ENCODE measurements at places on chromosomes 16 and 17.

GRCh38 chr16:1580956-1581355, 30.9 kb downstream of the IFT140 start:
- DNase-seq: no peak

- DNase-seq: no peak
Observed at GRCh38 chr17:4234401-4234800, 29.4 kb downstream of the ANKFY1 start.

DNA sequence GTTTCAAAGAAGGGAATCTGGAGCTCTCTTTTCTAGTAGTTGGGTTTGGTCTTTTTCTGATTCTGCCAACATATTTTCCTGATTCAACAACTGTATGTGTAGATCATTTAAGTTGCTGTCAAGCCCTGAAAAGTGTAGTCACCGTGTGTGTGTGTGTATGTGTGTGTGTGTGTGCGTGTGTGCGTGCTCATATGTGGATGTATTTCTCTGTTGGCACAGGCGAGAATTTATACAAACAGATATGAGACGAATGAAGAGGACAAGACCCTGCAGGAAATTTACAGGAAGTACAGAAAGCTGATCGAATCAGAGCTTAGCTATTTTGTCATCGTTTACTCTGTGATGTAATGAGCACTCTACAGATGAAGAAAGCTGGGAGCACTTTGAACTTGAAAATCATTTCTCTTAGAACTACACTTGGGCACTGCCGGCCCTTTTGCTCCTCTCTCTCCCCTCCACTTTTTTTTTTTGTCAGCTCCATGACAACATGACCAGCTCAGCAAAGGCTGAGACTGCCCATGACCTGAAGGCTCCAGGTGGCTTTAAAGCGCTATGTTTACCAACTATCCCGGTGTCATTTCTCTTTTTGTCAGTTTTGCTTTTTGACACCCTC, 11.2 kb downstream of the FBXO39 start:
- no peak for DNase-seq

DNA sequence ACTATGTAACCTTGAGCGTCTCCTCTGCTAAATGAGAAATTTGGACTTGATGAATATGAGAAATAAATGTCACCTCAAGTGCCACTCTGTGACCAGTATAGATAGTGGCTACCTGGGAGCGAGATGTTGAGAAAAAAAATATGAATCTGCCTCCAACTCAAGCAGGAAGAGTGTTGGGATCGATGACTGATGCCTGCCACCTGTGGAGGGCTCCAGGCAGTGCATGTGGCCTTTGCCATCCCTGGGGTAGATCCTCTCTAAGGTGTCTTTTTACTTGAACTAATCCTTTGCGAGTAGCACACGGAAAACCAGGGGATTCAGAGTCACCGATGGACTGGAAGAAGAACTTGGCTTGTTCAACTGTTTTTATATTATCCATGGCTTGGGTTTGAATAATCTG, 9.4 kb downstream of the CCDC182 start:
- DNase-seq: peak; percentile 29

- DNase-seq: no peak
Observed at GRCh38 chr17:48579760-48580554, 1.8 kb upstream of the HOXB4 start.

GRCh38 chr17:42918902-42919521, 18.4 kb downstream of the G6PC1 start:
- no peak for DNase-seq

DNA sequence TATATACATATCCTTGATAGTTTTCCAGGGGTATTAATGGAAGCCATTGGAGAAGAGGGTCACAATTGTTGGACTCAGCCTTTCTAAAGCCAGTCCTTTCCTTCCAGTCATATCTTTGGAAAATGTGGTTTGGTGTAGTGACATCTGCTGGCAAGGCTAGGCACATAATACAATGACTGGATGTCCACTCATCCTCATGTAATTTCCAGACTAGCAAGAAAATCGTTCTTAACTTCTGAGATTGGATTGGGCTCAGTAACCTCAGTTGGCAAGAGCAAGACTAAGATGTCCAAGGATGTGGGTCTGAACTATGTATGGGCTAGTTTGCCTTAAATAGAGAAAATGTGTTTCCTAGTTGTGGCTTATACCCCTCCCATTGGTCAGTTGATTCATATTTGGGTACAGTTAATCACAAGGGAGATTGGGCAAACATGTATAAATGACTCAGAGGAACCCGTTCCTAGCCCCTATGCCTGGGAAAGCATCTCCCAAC, 8.7 kb upstream of the KAT7 start:
- peak; percentile 22 for DNase-seq

GRCh38 chr16:86046667-86047270, 147.8 kb downstream of the IRF8 start:
- DNase-seq: no peak

DNA sequence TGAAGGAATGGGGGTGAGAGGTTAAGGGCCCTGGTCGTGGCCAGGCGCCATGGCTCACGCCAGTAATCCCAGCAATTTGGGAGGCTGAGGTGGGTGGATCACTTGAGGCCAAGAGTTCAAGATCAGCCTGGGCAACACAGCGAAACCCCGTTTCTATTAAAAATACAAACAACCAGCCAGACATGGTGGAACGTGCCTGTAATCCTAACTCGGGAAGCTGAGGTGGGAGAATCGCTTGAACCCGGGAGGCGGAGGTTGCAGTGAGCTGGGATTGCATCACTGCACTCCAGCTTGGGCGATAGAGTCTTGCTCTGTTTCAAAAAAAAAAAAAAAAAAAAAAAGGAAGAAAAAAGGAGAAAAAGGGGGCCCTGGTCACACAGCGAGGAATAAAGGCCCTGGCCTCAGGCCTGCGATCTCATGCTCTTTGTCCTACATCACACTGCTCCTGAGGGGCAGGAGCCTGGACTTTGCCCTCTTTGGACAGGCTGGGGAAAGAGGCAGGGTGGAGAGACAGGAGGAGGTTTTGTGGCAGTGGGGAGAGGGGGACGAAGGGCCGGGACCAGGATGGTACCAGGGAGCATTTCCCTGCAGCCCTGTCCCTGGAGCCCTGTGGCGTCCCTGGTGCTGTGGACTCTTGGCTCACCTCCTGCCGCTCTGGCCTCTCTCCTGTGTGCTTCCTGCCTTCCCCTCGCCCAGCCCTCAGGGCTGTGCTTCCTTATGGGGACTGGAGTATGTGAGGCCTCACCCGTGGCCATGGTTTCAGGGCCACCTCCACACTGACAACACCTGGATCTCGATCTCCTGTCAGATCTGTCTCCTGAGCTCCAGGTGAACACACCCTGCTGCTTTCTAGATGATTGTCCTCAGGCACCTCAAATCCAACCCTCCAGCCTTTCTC, 19.7 kb upstream of the SLC25A19 start:
- no peak for DNase-seq

GRCh38 chr17:32859857-32860525, 16.9 kb downstream of the MYO1D start:
- DNase-seq: peak; percentile 38

DNA sequence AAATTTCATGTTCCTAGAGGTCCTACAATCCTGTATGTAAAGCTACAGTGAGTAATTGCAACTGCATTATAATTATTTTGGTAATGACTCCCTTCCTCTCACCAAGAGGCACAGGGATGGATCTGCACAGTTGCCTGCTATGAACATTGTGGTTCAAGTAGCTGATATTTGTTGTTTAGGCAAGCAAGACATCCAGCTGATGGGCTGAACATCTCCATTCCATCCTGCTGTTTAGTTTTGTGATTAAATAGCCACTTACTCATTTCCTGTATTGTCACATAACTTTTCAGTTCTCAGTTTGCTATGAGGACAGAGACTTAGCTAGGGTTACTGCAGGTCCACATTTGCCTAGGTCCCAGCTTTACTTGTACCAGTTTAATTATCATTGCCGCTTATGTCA, 181.2 kb upstream of the TBX2 start:
- DNase-seq: no peak

DNA sequence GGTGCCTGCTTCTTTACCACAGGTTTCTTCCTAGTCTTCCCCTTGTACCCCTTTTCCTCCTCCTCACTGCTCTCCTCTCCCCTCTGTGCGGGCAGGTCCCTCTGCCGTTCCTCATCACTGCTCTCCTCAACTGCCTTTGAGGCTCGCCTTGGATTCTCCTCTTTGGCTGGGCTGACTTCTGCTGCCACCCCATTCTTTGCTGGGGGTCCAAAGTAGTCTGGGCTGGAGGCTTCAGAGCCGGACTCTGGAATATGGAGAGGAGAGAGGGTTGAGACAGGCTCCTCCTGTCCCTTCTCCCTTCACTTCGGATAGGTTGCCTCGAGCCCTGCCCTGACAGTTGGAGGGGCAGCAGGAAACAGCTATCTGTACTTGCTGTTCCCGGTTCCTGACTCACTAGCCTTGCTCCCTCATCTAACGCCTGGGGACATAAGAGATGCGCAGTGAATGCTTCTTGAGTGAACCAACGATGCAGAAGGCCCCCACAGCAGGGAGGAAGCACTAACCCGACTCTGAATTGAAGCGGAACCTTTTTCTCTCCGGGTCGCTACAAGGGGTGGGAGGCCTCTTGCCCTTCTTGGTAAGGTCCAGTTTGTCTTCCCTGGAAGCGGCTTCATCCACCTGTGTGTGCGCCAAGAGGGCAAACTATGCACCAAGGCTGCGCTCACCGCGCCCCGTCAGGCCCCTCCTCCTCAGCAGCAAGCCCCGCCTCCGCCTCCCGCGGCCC, 655 bp downstream of the HIRIP3 start:
- peak; percentile 87 for DNase-seq

- DNase-seq: peak; percentile 78
Observed at GRCh38 chr17:45784741-45785479, 790 bp downstream of the CRHR1 start.

GRCh38 chr16:89506791-89507191, 1.4 kb upstream of the SPG7 start:
- no peak for DNase-seq

DNA sequence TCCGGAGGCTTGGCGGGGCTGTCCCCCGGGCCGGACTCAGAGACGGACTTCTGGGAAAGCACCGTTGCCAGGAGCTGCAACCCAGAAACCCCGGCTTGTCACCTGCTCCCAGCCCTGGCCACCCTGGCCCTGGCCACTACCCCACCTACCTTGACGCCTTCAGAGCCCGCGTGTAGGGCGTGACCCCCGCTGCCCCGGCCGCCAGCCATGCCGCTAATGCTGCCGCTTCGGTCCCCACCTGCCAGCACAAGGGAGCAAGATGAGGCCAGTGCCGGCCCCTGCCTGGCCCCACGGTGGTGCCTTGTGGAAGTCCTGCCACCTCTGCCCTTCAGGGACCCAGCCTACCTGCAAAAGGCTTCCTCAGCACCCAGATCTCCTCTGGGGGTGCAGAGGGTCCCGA, 11.4 kb downstream of the CASKIN1 start:
- no peak for DNase-seq

DNA sequence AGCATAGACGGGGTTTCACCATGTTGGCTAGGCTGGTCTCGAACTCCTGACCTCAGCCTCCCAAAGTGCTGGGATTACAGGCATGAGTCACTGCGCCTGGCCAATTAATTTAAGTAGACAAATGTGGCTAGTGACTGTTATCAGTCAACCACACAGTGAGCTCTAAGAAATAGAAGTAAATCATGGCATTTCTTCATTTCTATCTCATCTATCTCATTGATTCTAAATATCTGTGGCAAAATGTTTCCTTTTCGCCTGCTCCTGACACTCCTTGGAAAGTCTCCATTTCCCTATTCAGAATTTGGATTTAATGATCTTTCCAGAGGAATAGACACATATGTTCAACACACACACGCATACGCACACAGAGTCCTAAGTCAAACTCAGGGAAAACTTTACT, 81.3 kb downstream of the HIC1 start:
- DNase-seq: no peak

GRCh38 chr17:75844530-75845057, 390 bp upstream of the UNC13D start:
- DNase-seq: peak; percentile 41

GRCh38 chr17:16513873-16514272, 21.9 kb upstream of the LRRC75A start:
- DNase-seq: no peak

GRCh38 chr16:10729104-10730048, 14.3 kb upstream of the NUBP1 start:
- DNase-seq: no peak

DNA sequence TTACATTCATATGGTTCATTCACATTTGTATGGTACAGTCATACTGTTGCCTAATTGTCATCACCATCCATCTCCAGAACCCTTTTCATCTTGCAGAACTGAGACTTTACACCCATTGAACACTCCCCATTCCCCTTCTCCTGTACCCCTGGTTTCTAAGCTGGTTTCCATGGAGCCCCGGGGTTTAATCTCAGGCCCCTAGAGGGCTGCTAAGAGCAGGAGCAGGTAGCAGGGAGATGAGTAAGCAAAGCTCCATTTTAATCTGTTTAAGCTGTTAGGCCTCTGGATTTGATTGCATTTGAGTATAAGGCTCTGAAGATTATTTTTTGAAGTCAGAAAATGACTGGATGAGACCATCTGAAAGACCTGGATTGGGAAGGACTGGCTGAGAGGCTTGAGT, 68.5 kb upstream of the RPL38 start:
- DNase-seq: no peak

- DNase-seq: no peak
Observed at GRCh38 chr16:64276646-64277045, 845.2 kb downstream of the CDH11 start.

DNA sequence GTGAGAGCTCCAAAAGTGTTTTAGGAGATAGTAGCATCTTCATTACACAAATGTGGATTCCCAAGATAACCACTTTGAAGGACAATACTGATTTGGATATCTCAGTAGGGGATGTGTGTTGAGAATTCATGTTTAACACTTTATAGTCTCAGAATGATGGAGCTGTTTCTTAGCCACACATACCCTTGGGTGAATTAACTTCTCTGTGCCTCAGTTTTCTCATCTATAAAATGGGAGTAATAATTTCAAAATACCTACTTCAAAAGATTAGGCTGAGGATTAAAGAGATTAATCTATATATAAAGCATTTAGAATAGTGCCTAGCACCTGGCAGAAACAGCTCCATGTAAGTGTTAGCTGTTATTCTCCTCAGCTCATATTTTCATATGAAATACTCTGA, 19.0 kb downstream of the LPCAT2 start:
- no peak for DNase-seq

DNA sequence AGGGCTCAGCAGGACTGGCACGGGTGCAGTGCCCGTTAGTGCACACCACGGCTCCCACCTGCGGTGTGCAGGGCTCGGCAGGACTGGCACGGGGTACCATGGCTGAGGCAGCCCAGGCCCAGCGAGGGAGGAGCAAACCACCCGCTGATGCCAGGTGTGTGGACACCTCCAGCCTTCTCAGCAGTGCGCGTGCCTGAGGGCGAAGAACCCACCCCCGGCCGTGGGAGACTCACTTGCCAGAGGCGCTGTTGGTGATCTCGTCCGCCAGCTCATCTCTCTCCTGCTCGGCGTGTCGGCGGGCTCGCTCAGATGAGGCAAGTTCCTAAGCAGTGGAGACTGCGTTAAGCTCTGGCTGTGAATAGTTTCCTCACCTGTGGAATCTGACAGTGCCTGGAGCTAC, 45.4 kb downstream of the NDEL1 start:
- no peak for DNase-seq
